Jurkat, Clone E6-1 (cell line): ENCODE measurements at places on chromosomes 12 and 14.

DNA sequence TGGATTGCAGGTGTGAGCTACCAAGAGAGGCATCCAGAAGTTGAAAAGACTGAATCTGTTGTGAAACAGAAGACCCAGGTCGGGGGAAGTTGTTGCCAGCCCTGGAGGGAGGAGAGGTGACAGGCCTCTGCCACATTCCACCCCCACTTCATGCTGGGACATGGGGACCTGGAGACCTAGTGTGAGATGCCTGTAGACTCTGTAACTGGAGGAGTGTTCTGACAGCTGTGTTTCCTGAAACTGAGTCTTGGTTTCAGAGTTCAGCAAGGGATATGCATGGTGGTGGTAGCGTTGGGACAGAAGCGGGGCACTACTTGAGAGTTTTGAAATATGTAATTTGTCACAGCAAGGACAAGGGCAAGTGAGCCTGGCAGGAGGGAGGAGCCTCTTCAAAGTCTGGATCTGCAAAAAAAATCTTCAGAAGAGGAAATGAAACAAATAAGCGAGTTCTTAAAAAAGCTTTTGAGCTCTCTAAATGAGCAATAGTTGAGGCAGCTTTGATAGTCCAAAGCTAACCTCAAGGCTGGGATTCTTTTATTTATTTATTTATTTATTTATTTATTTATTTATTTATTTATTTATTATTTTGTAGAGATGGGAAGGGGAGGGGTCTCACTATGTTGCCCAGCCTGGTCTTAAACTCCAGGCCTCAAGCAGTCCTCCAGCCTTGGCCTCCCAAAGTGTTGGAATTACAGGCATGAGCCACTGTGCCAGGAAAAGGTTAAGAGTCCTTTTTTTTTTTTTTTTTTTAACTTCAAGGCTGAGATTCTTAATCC lies 58.9 kb upstream of the EEA1 start:
- no peak for DNase-seq

GRCh38 chr12:65658360-65658759 lies 165.9 kb upstream of the HMGA2 start:
- DNase-seq, result no peak

DNA sequence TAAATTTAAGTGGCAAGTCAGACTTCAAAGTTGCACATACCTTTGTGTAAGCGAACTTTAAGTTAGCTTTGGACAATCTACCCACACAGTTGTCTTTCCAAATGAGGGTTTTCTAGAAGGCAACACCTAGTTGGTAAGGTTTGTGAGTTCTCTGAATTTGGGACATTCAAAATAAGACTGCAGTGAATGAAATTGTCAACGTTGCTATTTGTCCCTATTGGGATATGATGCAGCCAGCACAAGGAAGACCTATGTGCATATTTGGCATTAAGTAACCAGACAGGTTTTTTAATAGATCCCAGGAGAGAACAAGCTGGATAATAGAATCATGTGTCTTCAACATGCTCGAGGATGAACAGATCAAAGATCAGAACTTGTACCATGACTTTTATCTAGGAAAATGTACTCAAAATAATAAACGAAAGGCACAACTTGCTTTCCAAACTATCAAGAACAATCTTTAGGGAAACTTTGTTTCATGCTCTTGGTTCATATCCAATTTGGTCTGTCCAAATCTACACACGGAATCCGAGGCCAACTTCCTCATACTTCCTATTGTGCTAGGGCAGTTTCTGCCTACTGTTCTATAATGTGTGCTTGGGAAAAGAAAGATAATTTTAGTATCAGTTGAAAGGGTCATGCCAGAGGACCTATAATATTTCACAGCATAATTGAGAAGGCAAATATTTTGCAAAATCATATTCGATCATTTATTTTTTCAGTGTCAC lies 284.2 kb upstream of the SOX5 start:
- DNase-seq, result no peak

GRCh38 chr14:32826404-32827082 lies 112.1 kb upstream of the NPAS3 start:
- DNase-seq, result no peak

- no peak for DNase-seq
Observed at GRCh38 chr12:121483949-121484348, 84.0 kb downstream of the RNF34 start.
